Lung (tissue), 17 donors: ENCODE measurements at places on chromosomes 1 and 21. TPM values are rescaled to one million over a fixed set of nuclear protein-coding genes. Genes with fewer than 3 reads are reported as not detected.

GRCh38 chr1:2530513-2531361, 674 bp upstream of the HES5 start:
- no peak overlapping the region for H3K27ac ChIP-seq
- H3K4me3 ChIP-seq, result no peak overlapping the region
- DNase-seq, result no peak
- H3K27me3 ChIP-seq, result peaks cover 55% of the 10 kb centered on the region

DNA sequence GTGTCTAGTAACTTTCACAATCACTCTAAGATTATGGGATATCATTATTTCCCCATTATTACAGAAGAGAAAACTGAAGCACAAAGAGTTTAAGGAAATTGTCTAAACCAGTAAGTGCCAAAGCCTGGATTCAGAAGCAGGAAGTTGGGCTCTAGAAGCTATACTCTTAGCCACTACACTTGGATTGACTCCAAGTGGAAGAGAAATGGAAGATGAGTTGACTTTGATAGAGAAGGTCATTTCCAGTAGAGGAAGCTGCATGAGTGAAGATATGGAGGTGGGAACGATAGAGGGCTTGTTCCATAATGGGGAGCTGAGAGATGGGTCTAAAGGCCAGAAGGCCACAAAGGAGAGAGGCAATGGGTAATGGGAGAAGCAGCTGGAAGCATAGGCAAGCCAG, 11.7 kb upstream of the TDRD10 start:
- no peak overlapping the region for H3K4me3 ChIP-seq
- H3K27me3 ChIP-seq, result no peaks in the 10 kb centered on the region
- H3K4me1 ChIP-seq, result peaks cover 12% of the 10 kb centered on the region
- no peak overlapping the region for H3K27ac ChIP-seq
- no peaks in the 10 kb centered on the region for H3K36me3 ChIP-seq
- DNase-seq, result peak; percentile 56

- H3K27me3 ChIP-seq, result peaks cover 7% of the 10 kb centered on the region
- no peak overlapping the region for H3K4me3 ChIP-seq
- no peaks in the 10 kb centered on the region for H3K4me1 ChIP-seq
- H3K27ac ChIP-seq, result no peak overlapping the region
Measured at GRCh38 chr1:37387854-37388253, 86.5 kb upstream of the ZC3H12A start.

GRCh38 chr1:100536031-100536430, 1.9 kb upstream of the GPR88 start:
- peaks cover 13% of the 10 kb centered on the region for H3K4me1 ChIP-seq
- no peak overlapping the region for H3K4me3 ChIP-seq
- no peak overlapping the region for H3K27ac ChIP-seq
- peaks cover 11% of the 10 kb centered on the region for H3K27me3 ChIP-seq
- no peak for DNase-seq
- H3K36me3 ChIP-seq, result no peaks in the 10 kb centered on the region

GRCh38 chr1:79899914-79900313, 893.4 kb upstream of the ADGRL4 start:
- H3K4me3 ChIP-seq, result no peak overlapping the region
- no peak overlapping the region for H3K27ac ChIP-seq
- DNase-seq, result no peak
- H3K4me1 ChIP-seq, result no peaks in the 10 kb centered on the region
- H3K27me3 ChIP-seq, result no peaks in the 10 kb centered on the region
- H3K36me3 ChIP-seq, result no peaks in the 10 kb centered on the region

GRCh38 chr1:109162626-109163025, 48.7 kb downstream of the ELAPOR1 start:
- no peak for DNase-seq
- H3K27me3 ChIP-seq, result no peaks in the 10 kb centered on the region
- no peak overlapping the region for H3K4me3 ChIP-seq

DNA sequence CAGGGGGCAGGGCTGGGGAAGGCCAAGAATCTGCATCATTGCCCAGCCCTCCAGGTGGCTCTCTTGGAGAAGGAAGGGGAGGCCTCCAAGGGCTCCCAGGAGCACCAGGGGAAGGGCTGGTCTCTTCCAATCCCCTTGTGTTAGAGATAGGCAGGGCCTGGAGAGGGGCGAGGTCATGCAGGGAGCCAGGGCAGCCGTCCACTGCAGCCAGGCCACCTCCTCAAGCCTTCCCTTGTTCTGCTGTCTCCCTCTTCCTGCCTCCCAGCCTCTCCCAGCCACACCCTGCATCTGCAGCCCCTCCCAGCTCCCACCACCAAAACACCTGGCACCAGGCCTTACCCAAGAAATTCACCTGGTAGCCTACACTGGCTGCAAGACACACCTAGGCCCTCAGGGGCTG, 105.3 kb upstream of the IFFO2 start:
- no peak overlapping the region for H3K27ac ChIP-seq
- no peaks in the 10 kb centered on the region for H3K4me1 ChIP-seq
- no peaks in the 10 kb centered on the region for H3K36me3 ChIP-seq
- no peak for DNase-seq

DNA sequence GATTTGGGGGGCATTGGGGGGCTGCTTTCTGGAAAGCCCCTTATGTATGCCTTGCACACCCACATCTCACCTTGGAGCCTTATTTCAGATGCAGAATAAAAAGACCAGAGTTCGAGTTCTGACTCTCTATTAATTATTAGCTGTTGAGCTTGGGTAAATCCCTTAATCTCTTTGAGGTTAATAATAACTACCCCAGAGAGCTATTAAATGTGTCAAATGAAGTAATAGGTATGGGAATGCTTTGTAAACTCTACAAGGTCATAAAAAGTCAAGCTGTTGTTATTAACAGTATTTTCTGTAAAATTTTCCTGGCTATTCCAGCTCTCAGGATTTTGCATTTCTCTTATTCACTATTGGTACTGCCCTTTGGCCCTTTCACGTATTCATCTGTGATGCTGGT, 122.9 kb downstream of the ROR1 start:
- no peak overlapping the region for H3K4me3 ChIP-seq
- no peaks in the 10 kb centered on the region for H3K36me3 ChIP-seq
- peaks cover 4% of the 10 kb centered on the region for H3K4me1 ChIP-seq
- H3K27me3 ChIP-seq, result no peaks in the 10 kb centered on the region

DNA sequence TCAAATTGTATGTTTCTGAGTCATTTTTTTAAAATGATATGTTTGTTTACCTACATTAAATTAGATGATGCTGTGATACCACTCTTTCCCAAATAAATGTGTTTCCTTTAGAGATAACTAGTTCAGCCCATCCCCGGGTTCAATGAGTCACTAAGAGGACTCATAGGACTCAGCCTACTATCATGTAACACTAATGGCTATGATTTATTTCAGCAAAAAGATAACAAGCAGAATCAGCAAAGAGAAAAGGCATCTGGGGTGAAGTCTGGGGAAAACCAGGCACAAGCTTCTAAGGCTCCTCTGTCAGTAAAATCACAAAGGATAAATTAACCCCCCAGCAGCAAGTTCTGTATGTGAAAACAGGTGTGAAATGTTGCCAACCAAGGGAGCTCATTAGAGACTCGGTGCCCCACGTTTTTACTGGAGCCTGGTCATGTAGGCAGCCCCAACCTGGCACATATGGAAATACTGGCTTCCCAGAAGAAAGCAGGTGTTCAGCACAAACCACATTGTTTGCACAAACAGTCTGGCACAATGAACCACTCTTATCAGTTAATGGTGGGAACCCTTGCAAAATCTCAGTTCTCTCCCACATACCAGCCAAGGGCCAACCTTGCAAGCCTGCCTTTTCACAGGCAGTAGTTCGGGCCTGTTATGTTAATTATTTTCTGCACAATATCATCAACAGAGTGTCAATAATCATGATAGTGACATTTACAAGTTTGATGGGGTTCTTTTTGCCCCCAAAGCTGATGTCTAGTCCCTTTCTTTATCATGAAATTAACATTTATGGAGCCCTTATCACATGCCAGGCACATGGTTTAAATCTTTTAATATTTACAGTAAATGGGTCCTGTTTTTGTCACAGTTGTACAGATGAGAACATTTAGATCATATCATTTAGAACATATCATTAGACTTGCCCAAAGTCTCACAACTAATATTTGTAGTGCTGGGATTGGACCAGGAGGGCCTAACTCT, 23.1 kb upstream of the CNN3 start:
- H3K4me1 ChIP-seq, result peaks cover 7% of the 10 kb centered on the region
- no peak overlapping the region for H3K27ac ChIP-seq
- no peak for DNase-seq
- no peaks in the 10 kb centered on the region for H3K36me3 ChIP-seq
- no peak overlapping the region for H3K4me3 ChIP-seq
- no peaks in the 10 kb centered on the region for H3K27me3 ChIP-seq

DNA sequence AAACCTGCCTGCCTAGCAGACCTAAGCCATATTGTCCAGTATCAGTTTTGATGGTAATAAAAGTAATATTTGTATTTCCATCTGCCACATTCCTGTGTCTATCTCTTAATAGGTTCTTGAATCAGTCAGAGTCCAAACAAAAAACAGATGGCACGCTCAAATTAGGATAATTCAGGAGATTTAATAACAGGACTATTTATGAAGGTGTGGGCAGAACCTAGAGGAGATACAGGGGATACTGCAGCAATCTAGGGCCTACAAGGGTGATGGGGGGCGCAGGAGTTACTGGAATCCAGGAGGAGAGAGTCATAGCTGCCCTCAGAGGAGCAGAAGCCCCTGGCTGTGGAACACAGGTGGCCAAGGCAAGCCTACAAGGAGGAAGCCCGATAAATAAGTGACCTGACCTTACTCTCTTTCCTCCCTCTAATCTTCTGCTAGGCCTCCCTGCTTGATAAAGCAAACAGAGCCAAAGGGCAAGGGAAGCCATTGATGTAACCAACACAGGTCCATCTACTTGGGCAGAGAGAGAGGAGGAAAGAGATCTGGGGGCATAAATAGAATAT, 11.9 kb upstream of the HYI start:
- no peak overlapping the region for H3K4me3 ChIP-seq
- no peak for DNase-seq
- no peak overlapping the region for H3K27ac ChIP-seq
- no peaks in the 10 kb centered on the region for H3K4me1 ChIP-seq
- H3K27me3 ChIP-seq, result no peaks in the 10 kb centered on the region

- H3K36me3 ChIP-seq, result no peaks in the 10 kb centered on the region
- H3K27ac ChIP-seq, result no peak overlapping the region
- H3K4me1 ChIP-seq, result peaks cover 9% of the 10 kb centered on the region
- no peak overlapping the region for H3K4me3 ChIP-seq
- H3K27me3 ChIP-seq, result no peaks in the 10 kb centered on the region
Measured at GRCh38 chr1:59673573-59674450, 140.9 kb upstream of the HOOK1 start.

GRCh38 chr1:236167578-236167977, 25.2 kb downstream of the GPR137B start:
- H3K4me3 ChIP-seq, result no peak overlapping the region
- DNase-seq, result no peak
- no peaks in the 10 kb centered on the region for H3K27me3 ChIP-seq
- no peak overlapping the region for H3K27ac ChIP-seq
- H3K36me3 ChIP-seq, result no peaks in the 10 kb centered on the region

- peak; percentile 88 for DNase-seq
- peak overlapping the region; percentile 100 for H3K27ac ChIP-seq
- peak overlapping the region; percentile 87 for H3K4me3 ChIP-seq
- peaks cover 3% of the 10 kb centered on the region for H3K36me3 ChIP-seq
- H3K4me1 ChIP-seq, result peaks cover 49% of the 10 kb centered on the region
- H3K27me3 ChIP-seq, result no peaks in the 10 kb centered on the region
Measured at GRCh38 chr1:8423692-8424538, 106.0 kb downstream of the SLC45A1 start.

DNA sequence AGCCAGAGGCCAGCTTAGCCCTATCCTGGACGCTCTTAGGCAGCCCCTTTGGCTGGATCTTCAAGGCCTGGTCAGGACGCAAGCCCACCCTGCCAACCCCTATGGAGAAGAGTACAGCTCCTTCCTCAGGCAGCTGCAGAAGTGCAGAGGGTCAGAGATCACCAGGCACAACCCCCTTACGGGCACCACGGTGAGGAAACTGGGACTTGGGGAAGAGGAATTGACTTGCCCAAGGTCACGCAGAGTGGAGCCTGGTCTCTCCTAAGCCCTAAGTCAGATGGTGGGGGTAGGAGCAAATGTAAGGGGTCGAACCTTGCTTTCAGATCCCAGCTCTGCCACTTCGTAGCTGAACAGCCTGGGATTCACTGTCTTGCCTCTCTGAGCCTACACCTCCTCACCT, 3.7 kb downstream of the E2F2 start:
- H3K4me1 ChIP-seq, result peaks cover 15% of the 10 kb centered on the region
- no peak for DNase-seq
- no peaks in the 10 kb centered on the region for H3K36me3 ChIP-seq
- H3K4me3 ChIP-seq, result no peak overlapping the region

GRCh38 chr1:63772876-63773275, 941 bp upstream of the ROR1 start:
- H3K4me3 ChIP-seq, result no peak overlapping the region
- no peaks in the 10 kb centered on the region for H3K4me1 ChIP-seq
- no peak for DNase-seq
- H3K27ac ChIP-seq, result no peak overlapping the region
- H3K27me3 ChIP-seq, result no peaks in the 10 kb centered on the region

- peak; percentile 54 for DNase-seq
- H3K27me3 ChIP-seq, result no peaks in the 10 kb centered on the region
- no peak overlapping the region for H3K27ac ChIP-seq
- H3K4me3 ChIP-seq, result no peak overlapping the region
Measured at GRCh38 chr21:45339421-45340402, 52.0 kb upstream of the POFUT2 start.

The GALNT2 gene
- total RNA-seq, result 37.2 TPM

The PRKCZ gene
- total RNA-seq, result 100 TPM

The POMGNT1 gene
- 34.6 TPM for total RNA-seq

The NDUFS5 gene
- 278 TPM for total RNA-seq

The FCGR3B gene
- total RNA-seq, result 9.9 TPM

The PKP1 gene
- 14.2 TPM for total RNA-seq

The FCAMR gene
- total RNA-seq, result not detected
